ENCODE measurements at places on chromosomes 13 and 19. TPM values are rescaled to one million over a fixed set of nuclear protein-coding genes. Genes with fewer than 3 reads are reported as not detected.

GRCh38 chr13:42762917-42763316 lies 18.5 kb upstream of the FAM216B start:
- no peaks in the 10 kb centered on the region for H3K4me1 ChIP-seq
- no peaks in the 10 kb centered on the region for H3K36me3 ChIP-seq
- DNase-seq, result no peak
- no peaks in the 10 kb centered on the region for H3K27me3 ChIP-seq

GRCh38 chr19:14505488-14506239 lies 9.7 kb upstream of the GIPC1 start:
- H3K27ac ChIP-seq, result no peak overlapping the region
- H3K36me3 ChIP-seq, result no peaks in the 10 kb centered on the region
- H3K27me3 ChIP-seq, result no peaks in the 10 kb centered on the region
- DNase-seq, result peak; percentile 84
- H3K4me1 ChIP-seq, result peaks cover 26% of the 10 kb centered on the region

DNA sequence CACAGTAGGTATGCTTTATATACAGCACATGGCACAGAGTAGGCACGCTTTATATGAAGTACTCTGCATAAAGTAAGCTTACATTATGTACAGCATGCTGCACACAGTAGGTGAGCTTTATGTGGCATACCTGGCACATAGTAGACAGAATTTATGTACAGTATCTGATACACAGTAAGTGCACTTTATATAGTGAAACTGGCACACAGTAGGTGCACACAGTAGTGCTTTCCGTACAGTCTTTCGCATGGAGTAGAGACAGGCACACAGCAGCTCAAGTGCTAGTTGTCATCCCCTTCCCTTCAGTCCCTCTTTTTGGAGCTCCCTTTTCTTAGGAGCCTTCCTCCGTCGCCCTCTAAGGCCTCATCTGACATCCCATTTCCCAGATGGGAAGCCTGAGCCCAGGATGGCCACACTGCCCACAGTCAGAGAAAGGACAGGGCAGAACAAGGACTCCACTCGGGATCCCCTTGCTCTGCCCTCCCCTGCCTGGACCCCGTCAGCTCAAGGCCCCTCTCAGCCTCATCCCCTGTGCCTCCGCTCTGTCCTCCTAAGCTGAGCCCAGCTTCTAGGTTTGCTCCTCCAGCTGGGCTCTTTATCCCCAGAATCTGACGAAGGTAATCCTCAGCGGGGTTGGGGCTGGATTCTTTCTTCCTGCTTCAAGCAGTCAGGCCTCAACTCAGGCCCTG lies 852 bp upstream of the CYP4F12 start:
- H3K27ac ChIP-seq, result no peak overlapping the region
- no peaks in the 10 kb centered on the region for H3K36me3 ChIP-seq
- no peak for DNase-seq
- H3K4me3 ChIP-seq, result no peak overlapping the region
- no peaks in the 10 kb centered on the region for H3K27me3 ChIP-seq

DNA sequence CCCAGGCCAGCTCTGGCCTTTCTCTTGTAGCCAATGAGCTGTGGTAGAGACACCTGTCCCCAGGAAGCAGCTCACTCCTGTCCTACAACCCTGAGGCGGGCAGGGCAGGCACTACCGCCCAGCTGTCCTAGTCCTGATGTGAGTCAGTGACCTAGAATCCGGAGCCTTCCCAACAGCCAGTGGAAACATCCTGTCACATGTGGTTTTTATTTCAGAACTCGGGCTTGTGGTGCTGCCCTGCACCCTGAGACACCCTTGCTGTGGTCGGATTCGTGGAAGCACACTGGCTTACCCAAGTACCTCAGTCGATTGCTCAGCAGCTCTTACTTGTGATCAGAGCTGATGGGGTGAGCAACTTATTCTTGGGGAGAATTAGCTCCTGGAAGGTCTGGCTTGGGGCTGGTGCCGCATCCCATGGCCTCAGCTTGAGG lies 83.6 kb upstream of the ARHGEF7 start:
- no peak overlapping the region for H3K4me3 ChIP-seq
- no peaks in the 10 kb centered on the region for H3K27me3 ChIP-seq
- H3K27ac ChIP-seq, result no peak overlapping the region
- peaks cover 5% of the 10 kb centered on the region for H3K4me1 ChIP-seq

GRCh38 chr13:39920613-39921012 lies 265.2 kb downstream of the COG6 start:
- no peak overlapping the region for H3K27ac ChIP-seq
- no peaks in the 10 kb centered on the region for H3K27me3 ChIP-seq
- H3K4me1 ChIP-seq, result no peaks in the 10 kb centered on the region
- no peak overlapping the region for H3K4me3 ChIP-seq

- no peaks in the 10 kb centered on the region for H3K36me3 ChIP-seq
- no peak overlapping the region for H3K27ac ChIP-seq
- no peaks in the 10 kb centered on the region for H3K4me1 ChIP-seq
- no peak for DNase-seq
These were observed 32.0 kb downstream of the KLF5 start for GRCh38 chr13:73090823-73091187.

DNA sequence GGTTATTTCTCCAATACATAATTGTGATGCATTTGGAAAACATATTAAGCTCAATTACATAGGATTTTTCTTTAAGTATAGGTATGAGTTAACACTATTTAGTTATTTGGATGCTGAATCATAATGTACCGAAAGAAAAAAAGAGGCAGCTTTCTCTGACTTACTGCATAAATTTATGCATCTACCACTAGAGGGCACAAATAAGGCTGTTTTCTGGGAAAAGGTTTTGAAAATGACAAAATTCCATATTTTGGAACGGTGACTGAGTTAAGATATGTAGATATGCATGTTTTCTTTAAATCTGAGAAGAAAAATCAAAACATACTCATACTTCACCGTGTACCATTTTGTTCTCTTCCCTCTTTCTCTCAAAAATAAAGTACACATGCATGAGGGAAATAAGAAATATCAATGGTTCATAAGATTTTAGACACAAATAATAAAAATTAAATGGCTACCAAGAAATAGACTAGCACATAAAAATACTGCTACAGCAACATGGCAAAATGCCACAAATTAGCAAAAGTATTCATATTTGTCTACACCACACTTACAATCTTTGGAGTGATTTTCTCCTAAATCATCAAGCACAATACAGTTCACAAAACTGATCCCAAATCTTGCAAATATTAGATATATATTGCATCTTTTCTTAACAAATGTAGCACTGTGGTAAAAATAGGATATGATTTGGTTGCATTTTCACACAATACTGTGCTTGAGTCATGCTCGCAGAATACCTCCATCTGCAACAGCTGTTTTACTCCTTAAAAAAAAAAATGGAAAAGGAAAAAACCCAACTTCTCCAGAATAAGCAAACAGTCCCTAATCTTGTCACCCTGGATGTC lies 260.0 kb downstream of the FGF14 start:
- no peaks in the 10 kb centered on the region for H3K27me3 ChIP-seq
- no peak overlapping the region for H3K27ac ChIP-seq
- no peaks in the 10 kb centered on the region for H3K4me1 ChIP-seq
- H3K4me3 ChIP-seq, result no peak overlapping the region
- H3K36me3 ChIP-seq, result no peaks in the 10 kb centered on the region

DNA sequence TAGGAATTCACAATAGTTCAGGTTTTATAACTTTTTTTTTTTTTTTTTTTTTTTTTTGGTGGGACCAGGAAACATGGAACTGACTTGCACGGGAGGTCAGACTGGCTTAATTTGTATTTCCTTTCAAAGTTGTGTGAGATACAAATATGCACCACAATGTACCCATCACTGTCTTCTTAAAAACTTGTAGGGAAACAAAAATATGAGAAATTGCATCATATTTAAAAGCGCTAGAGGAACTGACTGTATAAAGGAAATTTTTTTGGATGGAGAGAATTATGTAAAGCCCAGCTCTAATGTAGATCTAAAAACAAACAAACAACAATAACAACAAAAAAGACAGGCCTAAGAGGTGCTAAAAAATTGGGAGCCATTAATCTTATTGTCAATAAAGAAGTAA lies 246.5 kb downstream of the DCT start:
- H3K27ac ChIP-seq, result no peak overlapping the region
- no peak for DNase-seq
- no peak overlapping the region for H3K4me3 ChIP-seq
- H3K36me3 ChIP-seq, result no peaks in the 10 kb centered on the region
- no peaks in the 10 kb centered on the region for H3K4me1 ChIP-seq
- H3K27me3 ChIP-seq, result no peaks in the 10 kb centered on the region

- no peaks in the 10 kb centered on the region for H3K4me1 ChIP-seq
- H3K27me3 ChIP-seq, result peaks cover 22% of the 10 kb centered on the region
- peak; percentile 75 for DNase-seq
- H3K27ac ChIP-seq, result no peak overlapping the region
- peak overlapping the region; percentile 61 for H3K4me3 ChIP-seq
These were observed 1.9 kb upstream of the LMTK3 start for GRCh38 chr19:48513289-48514122.

GRCh38 chr19:6260912-6261650 lies 18.7 kb downstream of the MLLT1 start:
- H3K4me1 ChIP-seq, result no peaks in the 10 kb centered on the region
- no peaks in the 10 kb centered on the region for H3K27me3 ChIP-seq
- DNase-seq, result peak; percentile 60

- no peaks in the 10 kb centered on the region for H3K4me1 ChIP-seq
- no peak overlapping the region for H3K4me3 ChIP-seq
- DNase-seq, result no peak
- peaks cover 7% of the 10 kb centered on the region for H3K27me3 ChIP-seq
These were observed 22.6 kb downstream of the FAM124A start for GRCh38 chr13:51244637-51245405.

DNA sequence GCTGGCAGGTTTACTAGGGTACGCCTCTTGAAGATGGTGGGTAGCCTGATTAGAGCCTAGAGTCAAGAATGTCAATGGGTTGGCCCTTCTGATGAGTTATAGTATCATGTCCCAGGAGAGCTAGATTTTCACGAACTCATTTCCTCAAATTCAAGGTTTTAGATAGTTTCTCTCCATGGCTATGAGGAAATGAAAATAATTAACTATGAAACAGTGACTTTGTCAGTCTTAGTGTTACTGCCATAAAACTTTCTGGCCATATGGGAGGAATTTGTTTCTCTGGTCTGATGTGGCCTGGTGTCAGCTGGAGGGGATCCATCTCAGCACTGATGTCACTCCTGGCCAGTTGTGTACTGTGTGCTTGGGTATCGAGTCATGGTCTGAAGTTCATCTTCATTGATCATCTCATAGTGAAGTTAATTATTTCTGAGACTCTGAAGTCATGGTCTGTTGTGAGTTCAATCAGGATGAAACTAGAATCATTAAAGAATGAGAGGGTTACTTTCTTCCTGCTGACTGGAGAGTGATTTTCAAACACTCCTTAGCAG lies 49.4 kb upstream of the TNFSF11 start:
- no peaks in the 10 kb centered on the region for H3K36me3 ChIP-seq
- H3K4me3 ChIP-seq, result no peak overlapping the region

GRCh38 chr13:20241593-20241992 lies 9.5 kb upstream of the GJB6 start:
- H3K4me1 ChIP-seq, result no peaks in the 10 kb centered on the region
- peaks cover 24% of the 10 kb centered on the region for H3K27me3 ChIP-seq
- H3K4me3 ChIP-seq, result no peak overlapping the region
- no peak overlapping the region for H3K27ac ChIP-seq
- no peak for DNase-seq

DNA sequence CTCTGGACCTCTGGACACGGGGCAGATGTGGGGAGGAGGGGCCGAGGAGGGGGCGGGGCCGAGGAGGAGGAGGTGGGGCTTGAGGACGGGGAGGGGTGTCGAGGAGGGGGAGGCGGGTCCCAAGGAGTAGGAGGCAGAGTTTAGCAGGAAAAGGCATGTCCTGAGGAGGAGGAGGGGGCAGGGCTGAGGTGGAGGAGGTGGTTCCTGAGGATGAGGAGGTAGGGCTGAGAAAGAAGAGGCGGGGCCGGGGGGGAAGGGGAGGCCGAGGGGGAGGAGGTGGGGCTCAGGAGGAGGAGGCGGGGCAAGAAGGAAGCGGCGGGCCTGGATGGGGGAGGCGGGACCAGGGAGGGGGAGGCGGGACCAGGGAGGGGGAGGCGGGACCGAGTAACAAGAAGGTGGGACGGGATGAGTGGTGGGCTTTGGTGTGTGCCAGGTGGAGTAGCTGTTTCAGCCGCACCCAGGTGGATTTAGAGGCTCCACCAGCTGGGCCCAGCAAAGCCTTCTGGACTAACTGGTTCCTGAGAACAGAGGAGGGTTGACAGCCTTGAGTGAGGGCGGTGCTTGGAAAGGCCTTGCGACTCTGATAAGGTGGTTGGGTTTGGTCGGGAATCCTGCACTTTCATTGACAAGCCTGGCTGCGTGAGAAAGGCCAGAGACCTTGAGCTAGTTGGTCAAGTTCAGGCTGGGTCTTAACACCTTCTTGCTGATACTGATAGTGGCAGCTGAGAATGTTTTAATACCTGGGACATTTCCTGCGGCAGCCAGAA lies 7.7 kb downstream of the TECR start:
- H3K4me1 ChIP-seq, result peaks cover 38% of the 10 kb centered on the region
- H3K36me3 ChIP-seq, result peaks cover 23% of the 10 kb centered on the region
- DNase-seq, result peak; percentile 95
- H3K27ac ChIP-seq, result peak overlapping the region; percentile 77

Gene BCAM
- total RNA-seq, result 1.3 TPM

Gene TTC9B
- not detected for total RNA-seq

Gene TNFSF13B
- 0.94 TPM for total RNA-seq

Gene COG6
- 14.8 TPM for total RNA-seq

Gene PRR12
- 21.1 TPM for total RNA-seq
